ENCODE measurements at places on chromosomes 2 and 18. TPM values are rescaled to one million over a fixed set of nuclear protein-coding genes. Genes with fewer than 3 reads are reported as not detected.

DNA sequence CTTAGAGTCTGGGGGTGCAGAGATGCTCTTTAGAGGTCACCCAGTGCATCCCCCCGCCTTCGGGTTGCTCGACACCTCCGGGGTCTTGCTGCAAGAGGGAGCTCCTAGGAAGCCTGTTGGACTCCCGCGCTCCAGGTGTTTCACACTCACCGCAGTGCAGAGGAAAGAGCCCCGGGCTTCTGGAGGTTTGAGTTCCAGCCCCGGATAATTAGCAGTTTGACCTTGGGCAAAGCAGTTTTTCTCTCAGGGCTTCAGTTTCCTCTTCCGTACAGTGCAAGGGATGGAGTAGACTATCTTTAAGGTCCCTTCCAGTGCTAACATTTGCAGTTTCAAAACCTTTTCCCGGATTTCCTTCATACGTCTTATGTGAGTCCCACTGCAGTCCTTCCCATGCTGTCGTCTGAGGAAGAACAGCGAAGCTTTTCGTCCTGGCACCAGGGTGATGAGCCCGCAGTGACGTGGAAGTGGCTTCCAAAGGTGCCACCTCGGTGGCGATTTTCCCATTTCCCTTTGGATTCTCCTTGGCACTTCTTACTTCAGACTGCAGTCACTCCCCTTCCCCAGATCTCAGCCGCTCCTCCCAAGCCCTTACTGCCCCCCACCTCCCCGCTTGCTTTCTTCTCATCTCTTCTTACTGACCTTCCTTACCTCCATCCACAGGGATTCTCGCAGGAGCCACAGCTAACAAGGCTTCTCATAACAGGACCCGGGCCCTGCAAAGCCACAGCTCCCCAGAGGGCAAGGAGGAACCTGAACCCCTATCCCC is 585 bp downstream of the PNKD start:
- H3K4me1 ChIP-seq, result peaks cover 19% of the 10 kb centered on the region
- H3K27ac ChIP-seq, result no peak overlapping the region
- peaks cover 39% of the 10 kb centered on the region for H3K36me3 ChIP-seq
- no peaks in the 10 kb centered on the region for H3K27me3 ChIP-seq
- DNase-seq, result peak; percentile 33

DNA sequence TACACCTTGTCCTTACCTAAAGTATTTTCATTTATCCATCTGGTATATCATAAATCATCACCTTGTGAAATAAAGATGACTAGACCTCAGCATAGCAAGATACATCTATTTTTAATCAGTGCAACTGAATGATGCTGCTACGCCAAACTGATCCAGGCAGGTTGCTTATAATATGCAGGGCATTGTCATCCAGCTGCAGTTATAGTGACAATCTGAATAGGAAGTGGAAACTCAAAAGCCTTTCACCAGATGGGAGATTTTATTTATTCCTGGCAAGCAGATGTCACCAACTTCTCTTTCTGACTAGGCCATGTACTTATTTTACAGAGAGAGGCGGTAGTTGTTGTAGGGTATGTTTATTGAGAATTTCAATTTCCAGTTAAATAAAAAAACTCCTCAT is 747.3 kb downstream of the ADCYAP1 start:
- H3K27ac ChIP-seq, result no peak overlapping the region
- no peak for DNase-seq
- H3K4me1 ChIP-seq, result no peaks in the 10 kb centered on the region
- H3K36me3 ChIP-seq, result no peaks in the 10 kb centered on the region

GRCh38 chr2:207506426-207506825 is 23.3 kb upstream of the CREB1 start:
- no peak overlapping the region for H3K4me3 ChIP-seq
- no peak for DNase-seq
- H3K27me3 ChIP-seq, result no peaks in the 10 kb centered on the region
- H3K27ac ChIP-seq, result no peak overlapping the region
- no peaks in the 10 kb centered on the region for H3K36me3 ChIP-seq
- peaks cover 8% of the 10 kb centered on the region for H3K4me1 ChIP-seq

GRCh38 chr18:53442415-53442783 is 782.1 kb downstream of the MBD2 start:
- DNase-seq, result no peak
- no peaks in the 10 kb centered on the region for H3K27me3 ChIP-seq
- H3K27ac ChIP-seq, result no peak overlapping the region
- no peaks in the 10 kb centered on the region for H3K36me3 ChIP-seq
- no peak overlapping the region for H3K4me3 ChIP-seq

DNA sequence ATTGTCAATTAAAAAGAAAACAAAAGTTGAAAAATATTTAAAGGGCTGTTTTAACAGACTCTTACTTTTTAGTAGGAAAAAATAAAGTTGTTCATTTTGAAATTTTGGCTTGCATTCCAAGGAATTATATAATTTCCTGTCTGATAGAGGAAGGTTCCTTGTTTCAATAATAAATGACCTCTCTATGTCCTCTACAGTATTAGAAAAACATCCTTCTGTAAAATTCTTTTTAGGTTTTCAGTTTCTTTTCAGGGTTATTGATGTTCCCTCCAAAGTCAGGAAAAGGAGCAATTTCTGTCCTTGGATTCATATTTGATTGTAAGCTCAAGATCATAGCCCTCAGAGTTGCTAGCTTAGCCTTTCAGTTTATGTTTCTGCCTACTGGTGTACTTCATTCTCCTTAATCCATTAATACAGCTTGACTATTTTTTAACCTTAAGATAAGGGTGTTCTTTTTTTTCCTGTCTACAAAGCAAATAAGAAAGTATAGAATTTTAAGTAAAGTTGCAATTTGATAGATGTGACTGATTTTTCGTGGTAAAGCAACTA is 125.2 kb upstream of the COL3A1 start:
- no peaks in the 10 kb centered on the region for H3K27me3 ChIP-seq
- H3K4me1 ChIP-seq, result peaks cover 13% of the 10 kb centered on the region
- no peak overlapping the region for H3K27ac ChIP-seq
- H3K4me3 ChIP-seq, result no peak overlapping the region
- peak; percentile 52 for DNase-seq
- H3K36me3 ChIP-seq, result no peaks in the 10 kb centered on the region

DNA sequence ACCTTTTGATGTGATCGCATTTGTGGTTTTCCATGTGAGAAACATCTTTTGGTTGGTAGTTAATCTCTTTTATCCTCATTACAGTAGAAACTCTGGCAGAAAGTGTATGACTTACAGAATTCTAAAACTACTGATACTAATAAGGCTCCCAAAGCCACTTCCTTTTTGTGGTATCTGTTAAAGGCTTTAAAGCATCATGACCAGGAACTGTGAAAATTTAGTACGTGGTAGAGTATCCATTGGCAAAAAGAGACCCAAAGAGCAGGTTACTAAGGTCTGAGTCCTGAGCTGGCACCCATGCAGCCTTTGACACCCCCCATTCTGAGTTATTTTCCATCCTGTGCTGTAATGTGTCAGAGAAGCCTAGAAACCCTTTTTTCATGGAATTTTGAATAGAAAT is 94.5 kb downstream of the DPP4 start:
- no peak overlapping the region for H3K27ac ChIP-seq
- peaks cover 2% of the 10 kb centered on the region for H3K27me3 ChIP-seq
- DNase-seq, result no peak

DNA sequence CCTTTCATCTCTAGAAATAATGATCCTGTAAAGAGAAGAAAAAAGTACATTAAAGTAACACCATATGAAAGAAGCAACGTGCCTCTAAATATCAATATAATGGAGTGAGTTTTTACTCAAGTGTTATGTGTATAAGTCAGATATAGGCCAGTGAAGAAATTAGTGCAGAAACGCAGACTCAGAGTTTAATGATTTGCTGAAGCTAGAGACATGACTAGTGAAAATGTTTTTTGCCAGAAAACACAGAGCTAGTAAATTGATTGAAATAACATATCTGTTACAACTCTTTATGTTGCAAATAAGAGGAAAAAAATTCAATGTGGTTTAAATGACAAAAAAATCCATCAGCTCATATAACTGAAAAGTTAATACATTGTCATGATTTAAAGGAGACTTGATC is 217.2 kb upstream of the NXPH2 start:
- no peak overlapping the region for H3K27ac ChIP-seq
- no peaks in the 10 kb centered on the region for H3K27me3 ChIP-seq
- no peak for DNase-seq
- H3K4me3 ChIP-seq, result no peak overlapping the region
- no peaks in the 10 kb centered on the region for H3K36me3 ChIP-seq
- H3K4me1 ChIP-seq, result no peaks in the 10 kb centered on the region

- DNase-seq, result no peak
- H3K36me3 ChIP-seq, result no peaks in the 10 kb centered on the region
- H3K4me3 ChIP-seq, result no peak overlapping the region
- peaks cover 5% of the 10 kb centered on the region for H3K27me3 ChIP-seq
Measured at GRCh38 chr2:64400733-64401528, 53.0 kb upstream of the LGALSL start.

- no peaks in the 10 kb centered on the region for H3K36me3 ChIP-seq
- peaks cover 2% of the 10 kb centered on the region for H3K27me3 ChIP-seq
- no peak overlapping the region for H3K4me3 ChIP-seq
- H3K27ac ChIP-seq, result no peak overlapping the region
- no peaks in the 10 kb centered on the region for H3K4me1 ChIP-seq
Measured at GRCh38 chr18:11293794-11294193, 144.4 kb upstream of the PIEZO2 start.

- DNase-seq, result no peak
- peaks cover 3% of the 10 kb centered on the region for H3K4me1 ChIP-seq
- peaks cover 7% of the 10 kb centered on the region for H3K27me3 ChIP-seq
- no peak overlapping the region for H3K4me3 ChIP-seq
- H3K27ac ChIP-seq, result no peak overlapping the region
Measured at GRCh38 chr18:25451077-25451658, 99.2 kb upstream of the ZNF521 start.

DNA sequence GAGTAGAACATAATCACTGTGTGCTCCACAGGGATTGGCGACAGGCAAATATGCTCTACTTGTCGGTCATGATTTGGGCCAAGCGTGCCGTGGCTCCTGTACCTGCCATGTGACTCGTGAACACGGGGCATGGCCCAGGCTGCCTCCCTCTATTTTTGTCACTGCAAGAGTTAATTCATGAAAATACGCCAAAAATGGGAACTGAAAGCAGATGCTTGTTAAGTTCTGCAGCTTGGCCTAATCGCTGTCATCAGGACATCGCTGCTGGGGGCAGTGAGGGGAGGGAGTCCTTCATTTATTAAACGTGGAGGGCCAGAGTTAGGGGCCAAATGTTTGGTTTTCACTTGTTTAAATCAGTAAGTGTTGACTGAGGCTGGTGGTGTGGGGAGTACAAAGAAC is 177.8 kb downstream of the BCL2 start:
- no peak overlapping the region for H3K27ac ChIP-seq
- H3K4me1 ChIP-seq, result peaks cover 22% of the 10 kb centered on the region
- no peak for DNase-seq
- no peak overlapping the region for H3K4me3 ChIP-seq
- H3K36me3 ChIP-seq, result no peaks in the 10 kb centered on the region

CAPN14 gene
- 0.23 TPM for total RNA-seq

TUBA4B gene
- total RNA-seq, result not detected

WNT6 gene
- not detected for total RNA-seq

ABCG5 gene
- total RNA-seq, result not detected
